Fibroblast of lung (primary cell): ENCODE measurements at places on chromosomes 11 and 22.
A peak's percentile ranks its signal among the peaks of the same experiment; 100 is the strongest.

GRCh38 chr11:45885274-45885920 is at the start of gene MAPK8IP1:
Gene MAPK8IP1, plus strand, starts transcription at chr11:45885651. Its CDS starts 170 bp downstream, at chr11:45885821.
- no peak for DNase-seq

DNA sequence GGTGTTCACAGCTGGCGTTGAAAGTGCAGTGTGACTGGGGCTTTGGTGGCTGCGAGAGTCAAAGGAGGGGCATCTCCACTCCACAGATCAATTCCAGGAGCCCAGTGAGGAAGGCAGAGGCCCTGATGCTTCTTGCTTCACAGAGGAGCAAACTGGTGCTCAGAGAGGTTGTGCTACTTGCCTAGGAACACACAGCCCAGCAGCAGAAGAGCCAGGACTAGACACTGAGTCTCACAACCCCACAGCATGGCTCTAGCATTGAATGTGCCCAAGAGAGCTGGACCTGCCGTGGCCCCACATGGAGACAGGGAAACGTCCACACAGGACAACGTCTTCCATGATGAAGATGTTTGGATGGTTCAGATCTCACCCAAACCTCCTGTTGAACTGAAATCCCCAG is 33.3 kb downstream of the LINC01488 start:
- no peak for DNase-seq

GRCh38 chr11:18699848-18700261 is 1.3 kb downstream of the TMEM86A start:
- DNase-seq, result no peak

- DNase-seq, result no peak
Measured at GRCh38 chr11:101974771-101975170, 58.4 kb upstream of the ANGPTL5 start.

GRCh38 chr11:22169833-22170232 is 23.1 kb upstream of the ANO5 start:
- DNase-seq, result peak; percentile 1
